Heart right ventricle (tissue), 16 donors: ENCODE measurements at places on chromosomes 5 and 9. TPM values are rescaled to one million over a fixed set of nuclear protein-coding genes. Genes with fewer than 3 reads are reported as not detected.
A peak's percentile ranks its signal among the peaks of the same experiment; 100 is the strongest.

- DNase-seq, result no peak
These were observed 2.6 kb upstream of the TXNDC8 start for GRCh38 chr9:110340306-110340705.

Gene SH3RF2
- 225 TPM for total RNA-seq

- DNase-seq, result no peak
These were observed 137.4 kb downstream of the GPBP1 start for GRCh38 chr5:57311251-57311650.

GRCh38 chr5:171573451-171574225 lies 154.2 kb downstream of the FGF18 start:
- DNase-seq, result no peak

- no peak for DNase-seq
These were observed 54.6 kb upstream of the TCF7 start for GRCh38 chr5:134059758-134060495.

DNA sequence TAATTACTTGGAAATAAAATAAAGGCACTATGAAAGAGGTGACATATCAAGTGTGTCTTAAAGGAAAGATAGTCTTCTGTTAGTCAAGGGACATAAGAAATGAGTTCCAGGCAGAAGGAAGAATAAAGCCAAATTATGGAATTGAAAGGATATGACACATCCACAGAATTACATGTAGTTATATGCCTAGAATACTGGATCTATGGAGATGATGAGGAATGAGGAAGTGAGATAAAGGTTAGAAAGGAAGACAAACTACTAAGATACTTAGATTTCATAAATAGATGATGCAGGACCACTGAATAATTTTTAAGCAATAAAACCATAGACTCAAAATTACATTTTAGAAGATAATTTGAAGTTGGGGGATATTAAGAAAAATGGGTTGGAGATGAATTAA lies 609.8 kb downstream of the PTPRD start:
- no peak for DNase-seq

- DNase-seq, result no peak
These were observed 1.1 kb downstream of the MAML1 start for GRCh38 chr5:179733772-179734126.

DNA sequence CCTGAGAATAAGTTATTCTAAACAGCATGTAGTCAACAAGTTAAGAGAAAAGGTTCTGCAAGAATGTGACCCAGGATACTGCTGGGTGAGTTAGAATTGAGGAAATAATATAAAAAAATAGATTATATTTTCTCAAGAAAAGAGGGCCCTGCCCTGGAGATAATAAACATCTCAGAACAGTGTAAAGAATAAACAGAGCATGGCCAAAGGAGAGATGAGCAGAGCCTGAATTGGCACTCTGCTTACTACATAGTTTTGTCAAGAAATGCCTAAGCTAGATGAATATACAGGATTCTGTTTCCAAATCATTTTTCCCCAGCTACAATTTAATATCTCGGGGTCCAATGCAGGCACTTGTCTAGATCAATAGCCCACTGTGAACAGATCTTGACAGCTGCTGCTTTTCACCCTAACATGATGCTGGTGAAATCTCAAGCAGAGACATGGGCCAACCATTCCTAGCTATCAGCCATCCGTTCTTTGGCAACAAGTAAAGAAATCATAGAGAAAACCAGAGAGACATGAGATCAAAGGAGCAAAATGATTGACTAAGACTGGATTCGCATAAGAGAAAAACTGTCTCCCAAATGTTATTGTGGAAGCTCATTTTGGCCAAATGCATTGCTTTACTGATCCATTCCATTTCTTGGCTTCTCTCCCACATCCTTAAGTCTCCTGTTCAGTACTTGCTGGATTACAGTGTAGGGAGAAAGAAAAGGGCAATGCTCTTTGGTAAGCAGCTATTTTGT lies 173.2 kb downstream of the PRELID2 start:
- DNase-seq, result no peak

DNA sequence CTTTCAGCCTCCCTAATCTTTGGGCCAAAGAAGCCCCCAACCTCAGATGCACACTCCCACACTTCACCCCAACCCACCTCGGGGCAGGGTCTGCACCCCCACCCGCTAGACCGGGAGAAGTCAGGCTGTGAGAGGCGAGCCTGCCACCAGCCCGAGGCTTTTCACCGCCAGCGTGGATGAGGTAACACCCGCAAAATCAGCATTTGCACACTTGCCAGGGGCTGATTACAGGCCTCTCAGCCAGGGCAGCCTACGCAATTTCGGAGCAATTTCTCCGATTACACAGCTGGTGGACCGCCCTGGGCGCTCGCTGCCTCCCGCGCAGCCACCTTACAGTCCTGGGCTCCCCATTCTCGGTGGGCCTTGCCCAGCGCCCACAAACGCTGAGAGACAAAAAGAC lies 68.5 kb downstream of the FOXD1 start:
- DNase-seq, result no peak

GRCh38 chr9:2043881-2044462 lies 28.8 kb downstream of the SMARCA2 start:
- no peak for DNase-seq

GRCh38 chr5:95701074-95701473 lies 18.3 kb upstream of the SPATA9 start:
- no peak for DNase-seq

- no peak for DNase-seq
These were observed 137.6 kb upstream of the DAPK1 start for GRCh38 chr9:87359958-87360601.

DNA sequence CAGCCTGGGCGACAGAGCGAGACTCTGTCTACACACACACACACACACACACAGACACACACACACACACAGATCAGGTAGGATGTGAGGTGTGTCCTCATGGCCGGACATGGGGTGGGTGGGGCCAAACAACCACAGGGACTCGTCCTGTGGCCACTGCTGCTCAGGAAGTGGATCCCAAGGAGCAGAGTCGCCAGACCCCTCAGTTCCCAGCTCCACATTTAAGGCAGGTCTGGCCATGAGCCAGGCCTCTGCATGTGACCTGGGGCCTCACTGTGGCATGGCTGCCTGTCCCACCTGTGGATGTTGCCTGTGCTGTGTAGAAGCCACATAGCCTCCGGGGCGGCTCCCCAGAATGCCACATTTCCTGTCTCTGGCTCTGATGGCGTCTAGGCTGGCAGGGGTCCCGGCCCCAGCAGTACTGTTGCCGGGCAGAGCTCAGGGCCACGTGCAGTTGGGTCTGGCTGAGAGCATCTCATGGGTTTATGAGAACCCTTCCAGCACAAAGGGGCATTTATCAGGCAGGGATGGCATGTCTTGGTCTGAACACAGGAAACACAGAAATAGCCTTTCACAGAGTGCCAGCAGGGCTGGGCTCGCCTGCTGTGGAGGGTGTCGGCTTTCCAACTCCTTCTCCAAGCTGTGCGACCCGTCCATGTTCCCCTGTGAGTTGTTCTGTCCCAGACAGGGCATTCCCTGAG lies 9.9 kb upstream of the NINJ1 start:
- DNase-seq, result no peak

GRCh38 chr9:109108318-109108717 lies 11.4 kb downstream of the TMEM245 start:
- no peak for DNase-seq

GRCh38 chr5:108201721-108202120 lies 180.2 kb downstream of the FBXL17 start:
- no peak for DNase-seq

DNA sequence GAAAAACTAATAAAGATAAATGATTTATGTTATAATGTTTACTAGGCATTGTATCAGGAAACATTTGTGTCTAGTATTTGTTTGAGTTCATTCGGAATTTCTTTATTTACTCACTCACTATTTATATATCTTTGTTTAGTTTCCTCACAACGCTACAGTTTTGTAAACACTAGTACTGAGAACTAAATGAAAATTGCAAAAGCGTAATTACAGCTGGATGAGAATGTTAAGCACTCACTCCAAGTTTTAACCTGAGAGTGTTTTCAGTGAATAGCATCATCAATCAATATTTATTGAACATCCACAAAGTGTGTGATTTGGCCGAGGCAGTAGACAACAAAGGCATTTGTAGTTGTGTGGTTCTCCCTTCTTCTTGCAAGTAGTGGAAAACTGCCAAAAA lies 969.6 kb upstream of the DMAC1 start:
- DNase-seq, result no peak

- no peak for DNase-seq
These were observed 1495.6 kb upstream of the CDH6 start for GRCh38 chr5:29697785-29698414.

- DNase-seq, result peak; percentile 56
These were observed 61.3 kb downstream of the DROSHA start for GRCh38 chr5:31470608-31471007.

- no peak for DNase-seq
These were observed 32.8 kb downstream of the GALNT10 start for GRCh38 chr5:154223320-154223719.

- DNase-seq, result no peak
These were observed 110.0 kb downstream of the PSAT1 start for GRCh38 chr9:78406933-78407332.

DNA sequence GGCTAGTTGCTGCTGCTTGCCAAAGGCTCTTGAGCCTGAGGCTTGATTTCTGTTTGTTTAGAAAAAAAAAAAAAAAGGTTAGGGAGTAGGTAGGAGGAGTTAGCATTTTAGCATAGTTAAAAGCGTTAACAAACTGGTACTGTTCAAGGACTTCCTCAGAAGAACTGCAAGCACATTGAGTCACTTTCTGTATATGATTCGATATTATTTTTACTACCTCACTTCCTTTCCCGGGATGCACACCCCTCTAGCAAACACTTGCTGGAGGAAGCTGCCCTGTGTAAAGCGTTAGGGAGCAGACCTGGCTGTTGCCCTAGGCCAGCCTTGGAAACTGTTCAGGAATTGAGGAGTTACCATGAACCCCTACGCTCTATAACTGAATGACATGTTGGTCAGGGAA lies 15.7 kb upstream of the CEP120 start:
- DNase-seq, result no peak

Gene BOD1
- 54.3 TPM for total RNA-seq

DNA sequence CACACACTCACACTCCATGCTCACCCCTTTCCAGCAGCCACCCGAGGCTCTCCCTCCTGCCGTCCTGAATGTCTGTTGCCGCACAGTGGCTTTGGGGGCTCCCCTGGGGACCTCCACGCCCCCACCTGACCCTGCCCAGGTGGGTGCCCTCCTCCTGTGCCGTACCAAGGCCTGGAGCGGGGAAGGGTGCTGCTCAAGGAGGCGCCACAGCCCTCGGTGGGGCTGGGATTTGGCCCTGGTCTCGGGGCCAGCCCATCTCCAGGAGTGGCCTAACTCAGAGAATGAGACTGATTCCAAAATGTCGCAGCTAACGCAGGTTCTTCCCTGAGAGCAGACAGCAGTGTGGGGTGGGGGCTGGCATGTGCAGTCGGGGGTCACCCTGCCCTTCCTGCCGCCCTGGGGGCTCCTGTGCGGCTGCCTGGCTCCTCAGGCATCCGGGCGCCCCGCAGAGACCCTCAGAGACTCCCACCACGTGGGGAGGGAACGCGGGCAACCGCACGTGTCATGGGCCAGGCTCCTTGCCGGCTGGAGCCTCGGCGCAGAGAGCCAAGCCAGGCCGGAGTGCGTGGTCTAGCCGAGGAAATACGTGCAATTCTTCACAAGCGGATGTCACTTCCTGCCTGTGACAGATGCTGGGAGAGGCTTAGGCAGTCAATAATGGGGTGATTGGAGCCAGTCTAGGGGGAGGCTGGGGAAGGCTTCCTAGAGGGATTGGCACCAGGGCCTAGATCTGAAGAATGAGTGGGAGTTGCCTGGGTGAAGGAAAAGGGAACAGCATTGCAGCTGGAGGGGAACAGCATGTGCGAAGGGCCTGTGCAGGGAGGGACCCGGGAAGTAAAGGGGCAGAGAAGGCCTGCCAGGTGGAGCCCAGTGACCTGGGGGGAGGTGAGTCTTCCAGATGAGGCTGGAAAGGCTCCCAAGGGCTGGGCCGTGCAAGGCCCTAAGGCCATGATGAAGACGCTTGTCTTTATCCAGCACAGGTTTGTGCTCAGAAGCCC lies 44.1 kb downstream of the C9orf50 start:
- DNase-seq, result peak; percentile 41

Gene GLDC
- not detected for total RNA-seq

GRCh38 chr5:74382123-74382855 lies 258.2 kb downstream of the ENC1 start:
- no peak for DNase-seq

DNA sequence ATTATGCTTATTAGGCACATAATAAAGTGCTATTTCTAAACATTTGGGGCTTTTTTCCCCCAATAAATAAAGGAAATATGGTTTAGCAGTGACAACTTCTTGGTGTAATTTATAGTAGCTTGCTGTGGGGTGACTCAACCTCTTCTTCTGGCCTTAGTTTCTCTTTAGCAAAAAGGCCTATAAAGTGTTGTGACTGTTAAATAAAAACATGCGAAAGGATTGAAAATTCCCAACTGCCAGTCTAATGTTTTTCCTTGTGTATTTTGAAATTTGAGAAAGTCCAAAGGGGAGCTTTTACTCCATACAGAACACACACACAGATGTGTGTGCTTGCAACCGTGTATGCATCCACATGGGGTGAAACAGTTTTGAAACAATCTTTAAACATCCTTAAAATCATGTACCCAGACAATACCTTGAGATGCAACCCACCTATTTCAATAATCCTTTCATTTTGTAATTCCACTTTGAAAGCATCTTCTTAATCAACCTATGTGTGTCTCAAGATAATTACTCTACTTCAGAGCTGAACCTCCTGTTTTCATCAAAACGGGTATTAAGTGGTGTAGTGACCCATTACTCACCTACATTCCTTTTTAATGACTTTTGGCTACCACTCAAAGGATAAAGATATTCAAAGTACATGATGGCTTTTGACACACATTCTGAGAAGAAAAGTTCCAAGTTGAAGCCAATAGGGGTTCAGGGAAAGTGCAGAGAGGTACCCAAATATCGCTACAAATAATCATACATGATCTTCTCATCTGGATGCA lies 123.8 kb downstream of the DROSHA start:
- no peak for DNase-seq

GRCh38 chr9:26863074-26863473 lies 29.5 kb downstream of the CAAP1 start:
- DNase-seq, result no peak

DNA sequence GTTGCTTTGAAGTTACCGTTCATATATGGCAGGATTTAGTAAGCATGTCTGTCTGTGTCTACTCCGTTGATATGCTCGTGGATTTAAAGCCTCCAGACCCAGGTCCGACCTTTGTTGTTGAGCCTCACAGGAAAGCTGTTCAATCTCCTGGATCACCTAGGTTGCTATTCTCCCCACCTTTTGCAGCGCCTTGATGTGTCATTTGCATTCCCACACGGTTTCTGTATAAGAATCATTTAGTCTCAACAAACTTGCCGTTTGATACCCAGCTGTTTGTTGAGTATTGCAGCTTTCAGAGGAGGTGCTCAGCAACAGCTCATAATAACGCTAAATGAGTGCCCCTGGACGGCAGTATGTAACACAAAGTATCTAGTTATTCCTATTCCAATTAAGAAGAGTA lies 1.2 kb upstream of the ADGRV1 start:
- no peak for DNase-seq

Gene PDE8B
- total RNA-seq, result 4.4 TPM

Gene TMC1
- total RNA-seq, result not detected

DNA sequence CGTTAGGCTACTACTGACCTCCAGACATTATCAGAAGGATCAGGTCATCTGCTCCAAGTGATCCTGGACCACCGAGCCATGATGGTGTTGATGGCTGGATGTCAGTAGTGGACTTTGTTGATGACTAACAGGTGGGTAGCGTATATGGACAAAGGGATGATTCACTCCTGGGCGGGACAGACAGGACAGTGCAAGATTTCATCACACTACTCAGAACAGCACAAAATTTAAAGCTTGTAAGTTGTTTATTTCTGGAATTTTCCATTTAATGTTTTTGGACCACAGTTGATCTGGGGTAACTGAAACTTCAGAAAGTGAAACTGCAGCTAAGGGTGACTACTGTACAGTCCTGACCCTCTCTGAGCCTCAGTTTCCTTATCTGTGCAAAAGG lies 12.7 kb downstream of the PDGFRB start:
- no peak for DNase-seq
